ENCODE measurements at places on chromosomes 13 and 19. TPM values are rescaled to one million over a fixed set of nuclear protein-coding genes. Genes with fewer than 3 reads are reported as not detected.

Gene NCR1
- total RNA-seq = 0.44 TPM

Gene GRIN2D
- total RNA-seq = 0.04 TPM

Gene REEP6
- 8.5 TPM for total RNA-seq

Gene CYSLTR2
- 0.24 TPM for total RNA-seq

Gene SHD
- total RNA-seq = not detected

Gene SHFL
- 11.1 TPM for total RNA-seq

Gene PLEKHA4
- 8.1 TPM for total RNA-seq

Gene DHPS
- 34.1 TPM for total RNA-seq

Gene ZNF585A
- 5.4 TPM for total RNA-seq

Gene WDR87
- total RNA-seq = not detected

Gene KLK5
- total RNA-seq = 93.9 TPM
